Right atrium auricular region (tissue), 2 donors: ENCODE measurements at places on chromosomes 2 and 18. TPM values are rescaled to one million over a fixed set of nuclear protein-coding genes. Genes with fewer than 3 reads are reported as not detected.

SPR gene
- 47.8 TPM for total RNA-seq

COPS8 gene
- total RNA-seq = 106 TPM

IL36B gene
- not detected for total RNA-seq

L3MBTL4 gene
- 6.6 TPM for total RNA-seq

SLC30A3 gene
- 9.4 TPM for total RNA-seq

HAT1 gene
- total RNA-seq = 25.8 TPM

CD8B gene
- total RNA-seq = 0.75 TPM

RGPD3 gene
- total RNA-seq = 0.43 TPM

ESPNL gene
- total RNA-seq = 0.26 TPM

FZD7 gene
- 14.1 TPM for total RNA-seq

PLEK gene
- 3.1 TPM for total RNA-seq

NDC80 gene
- not detected for total RNA-seq

RAX gene
- total RNA-seq = not detected

OST4 gene
- total RNA-seq = 465 TPM

UGT1A3 gene
- not detected for total RNA-seq

RNF138 gene
- 11.3 TPM for total RNA-seq

CDK15 gene
- not detected for total RNA-seq

TGFA gene
- total RNA-seq = 0.24 TPM

GAD1 gene
- total RNA-seq = not detected

RBMS1 gene
- 52.3 TPM for total RNA-seq

PLCD4 gene
- total RNA-seq = 0.70 TPM

GPBAR1 gene
- 1.9 TPM for total RNA-seq
